Cardiac fibroblast (primary cell): ENCODE measurements at places on chromosomes 11 and 22.

GRCh38 chr11:69316956-69317355 is 23.0 kb downstream of the MYEOV start:
- DNase-seq: no peak

DNA sequence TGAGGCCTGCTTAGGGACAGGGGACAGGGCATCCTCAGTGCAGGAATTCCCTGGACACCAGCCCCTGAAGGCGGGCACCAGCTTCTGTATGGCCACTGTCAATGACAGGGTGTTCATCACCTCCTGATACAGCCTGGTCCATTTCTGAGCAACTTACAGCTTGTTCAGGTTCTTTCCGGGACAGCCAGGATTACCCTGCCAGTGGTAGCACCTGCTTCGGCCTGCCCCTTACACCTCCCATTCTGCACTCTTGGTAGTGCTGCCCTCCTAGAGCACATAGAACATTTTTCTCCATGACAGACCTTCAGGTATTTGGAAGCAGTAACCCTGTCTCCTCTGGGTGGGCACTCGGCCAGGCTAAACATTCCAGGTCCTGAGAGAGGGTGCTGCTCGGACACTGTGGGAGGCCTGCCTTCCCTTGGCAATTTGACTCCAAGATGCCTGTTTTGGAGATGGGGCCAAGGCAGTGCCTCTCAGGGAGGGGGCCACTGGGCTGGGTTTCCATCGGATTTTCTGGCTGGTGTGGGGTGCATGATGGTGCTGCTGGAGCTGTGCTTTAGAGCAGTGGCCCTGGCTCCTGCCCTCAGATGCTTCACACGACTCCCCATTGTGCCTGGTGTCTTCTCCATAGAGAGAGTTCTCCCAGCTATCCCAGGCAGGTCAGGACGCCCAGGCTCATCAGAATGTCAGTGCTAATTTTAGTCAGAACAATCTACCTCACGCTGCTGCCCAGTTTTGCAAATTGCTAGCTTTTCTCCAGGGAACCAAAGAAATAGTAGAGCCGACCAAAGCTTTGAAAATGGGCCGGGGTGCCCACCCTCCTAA is 1.2 kb downstream of the GAL3ST3 start:
- no peak for DNase-seq

GRCh38 chr11:119172513-119172912 is 4.0 kb downstream of the NLRX1 start:
- no peak for DNase-seq

GRCh38 chr11:66281776-66282467 is 3.9 kb downstream of the CNIH2 start:
- DNase-seq: no peak

DNA sequence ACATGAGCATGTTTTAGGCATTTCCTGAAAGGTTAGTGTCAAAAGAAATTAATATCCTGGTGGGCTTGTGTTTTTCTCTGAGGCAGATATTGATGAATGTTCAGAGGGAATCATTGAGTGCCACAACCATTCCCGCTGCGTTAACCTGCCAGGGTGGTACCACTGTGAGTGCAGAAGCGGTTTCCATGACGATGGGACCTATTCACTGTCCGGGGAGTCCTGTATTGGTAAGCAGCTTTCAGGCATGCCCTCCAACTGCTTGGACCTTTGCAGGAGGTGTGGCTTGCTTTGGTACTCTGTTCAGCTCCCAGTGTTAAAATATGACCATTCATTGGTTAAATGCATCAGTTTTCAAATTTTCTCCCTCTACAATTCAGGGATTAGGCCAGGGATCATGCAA is 658.6 kb upstream of the ANO5 start:
- no peak for DNase-seq

- DNase-seq: no peak
These were observed 6.1 kb downstream of the OR6M1 start for GRCh38 chr11:123800036-123800435.

DNA sequence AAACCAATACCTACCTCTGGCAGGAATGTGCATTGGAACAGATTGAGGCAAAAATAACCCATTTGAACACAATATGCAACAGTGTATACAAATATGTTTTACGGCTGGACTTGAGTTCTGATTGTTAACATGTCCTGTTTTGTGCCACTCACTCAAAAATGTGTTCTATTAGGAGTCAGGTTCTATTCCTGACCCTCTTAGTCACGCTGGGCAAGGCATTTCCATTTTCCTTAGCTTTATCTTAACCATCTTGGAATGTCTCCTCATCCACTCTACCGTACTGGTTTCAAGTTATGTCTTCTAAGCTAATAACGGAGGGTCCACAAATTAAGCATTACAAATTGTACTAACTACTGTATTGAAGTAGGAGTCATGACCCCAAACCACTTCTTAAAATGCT is 78.6 kb downstream of the MAML2 start:
- DNase-seq: no peak

- DNase-seq: no peak
These were observed 29.8 kb downstream of the LMO2 start for GRCh38 chr11:33861941-33862589.

- no peak for DNase-seq
These were observed 121.3 kb upstream of the ALDH3B2 start for GRCh38 chr11:67795746-67796145.

GRCh38 chr11:118410055-118410745 is 8.8 kb downstream of the ATP5MG start:
- no peak for DNase-seq
